Calu3 (cell line): ENCODE measurements at places on chromosomes 2 and 18.

GRCh38 chr2:43127208-43127940 is 99.0 kb downstream of the ZFP36L2 start:
- peak; percentile 72 for DNase-seq

GRCh38 chr2:4530231-4530630 is 826.9 kb downstream of the DCDC2C start:
- DNase-seq = no peak

DNA sequence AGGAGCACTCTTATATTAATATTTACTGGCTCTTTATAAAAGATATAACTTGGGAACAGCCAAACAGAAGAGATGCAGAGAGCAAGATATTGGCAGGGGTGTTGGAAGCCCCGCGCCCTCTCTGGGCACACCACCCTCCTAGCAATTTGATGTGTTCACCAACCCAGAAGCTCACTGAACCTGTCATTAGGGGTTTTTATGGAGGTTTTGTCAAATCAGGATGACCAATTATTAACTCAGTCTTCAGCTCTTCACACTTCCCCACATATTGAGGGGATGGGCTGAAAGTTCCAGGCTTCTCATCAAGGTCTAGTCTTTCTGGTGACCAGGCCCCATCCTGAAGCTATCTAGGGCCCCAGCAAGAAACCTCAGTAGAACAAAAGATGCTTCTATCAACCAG is 10.9 kb upstream of the INO80D start:
- DNase-seq = no peak

DNA sequence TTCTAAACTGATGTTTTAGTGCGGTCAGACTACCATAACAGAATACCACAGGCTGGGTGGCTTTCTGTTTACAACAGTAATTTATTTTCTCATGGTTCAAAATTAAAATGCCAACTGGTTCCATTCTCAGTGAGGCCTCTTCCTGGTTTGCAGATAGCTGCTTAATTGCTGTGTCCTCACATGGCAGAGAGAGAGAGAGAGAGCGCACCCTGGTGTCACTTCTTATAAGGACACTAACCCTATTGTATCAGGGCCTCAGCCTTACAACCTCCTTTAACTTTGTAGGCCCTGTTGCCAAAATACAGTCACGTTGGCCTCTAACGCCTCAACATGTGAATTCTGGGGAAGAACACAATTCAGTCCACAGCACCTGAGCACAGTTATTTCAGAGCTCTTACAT is 37.5 kb upstream of the ZNF385B start:
- peak; percentile 52 for DNase-seq

DNA sequence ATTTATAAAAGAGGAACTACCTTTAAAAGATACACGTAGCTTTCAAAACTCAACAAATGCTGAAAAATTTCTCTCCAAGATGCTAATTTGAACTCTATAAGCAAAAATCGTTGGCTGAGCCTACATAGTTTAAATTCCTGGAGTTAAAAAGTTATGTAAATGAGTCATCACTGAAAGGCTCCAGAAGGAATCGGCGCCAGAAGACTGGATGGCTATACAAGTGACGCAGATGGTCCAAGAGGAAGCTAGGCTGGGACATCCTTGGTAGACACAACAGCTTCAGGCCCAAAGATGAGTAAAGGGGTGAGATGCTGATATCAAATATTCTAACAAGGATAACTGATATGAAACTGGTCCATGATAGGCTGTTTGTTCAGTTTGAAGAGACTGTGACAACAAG is 22.8 kb upstream of the DNAH6 start:
- no peak for DNase-seq

- no peak for DNase-seq
These were observed 860.0 kb upstream of the ZEB2 start for GRCh38 chr2:145379934-145380333.

DNA sequence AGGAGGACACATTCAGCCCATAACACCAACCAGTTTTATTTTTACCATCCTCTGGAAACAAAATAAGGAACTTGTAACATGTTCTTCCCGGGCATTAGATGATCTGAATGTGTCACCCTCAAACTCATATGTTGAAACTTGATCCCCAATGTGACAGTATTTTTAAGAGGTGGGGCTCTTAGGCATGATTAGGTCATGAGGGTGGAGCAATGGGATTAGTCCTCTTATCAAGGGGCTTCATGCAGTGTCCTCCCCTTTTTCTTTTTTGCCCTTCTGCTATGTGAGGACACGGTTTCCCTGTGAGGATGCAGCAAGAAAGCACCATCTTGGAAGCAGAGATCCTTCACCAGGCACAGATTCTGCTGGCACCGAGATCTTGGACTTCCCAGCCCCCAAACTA is 401.5 kb upstream of the TRIB2 start:
- no peak for DNase-seq

- no peak for DNase-seq
These were observed 77.7 kb downstream of the TRIM43 start for GRCh38 chr2:95669441-95669991.

DNA sequence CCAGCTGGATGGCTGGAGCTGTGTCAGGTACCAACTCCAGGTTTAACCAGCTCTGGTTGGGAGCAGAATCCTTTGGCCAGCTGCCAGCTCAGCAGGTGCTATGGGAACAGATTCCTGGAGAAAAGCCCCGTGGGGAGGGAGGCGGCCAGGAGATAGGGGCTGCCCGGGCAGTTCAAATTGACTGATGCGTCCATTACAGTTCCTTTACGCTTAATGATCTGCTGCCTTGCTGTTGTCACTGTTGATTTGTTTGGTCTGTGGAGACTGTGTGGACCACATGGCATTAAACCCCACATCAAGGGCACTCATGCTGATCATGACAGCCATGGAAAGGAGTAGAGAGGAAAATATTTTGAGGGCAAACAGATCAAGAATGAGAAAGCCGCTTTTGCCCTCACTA is 200.0 kb downstream of the TSN start:
- DNase-seq = no peak
